ENCODE measurements at places on chromosomes 3 and 15.

DNA sequence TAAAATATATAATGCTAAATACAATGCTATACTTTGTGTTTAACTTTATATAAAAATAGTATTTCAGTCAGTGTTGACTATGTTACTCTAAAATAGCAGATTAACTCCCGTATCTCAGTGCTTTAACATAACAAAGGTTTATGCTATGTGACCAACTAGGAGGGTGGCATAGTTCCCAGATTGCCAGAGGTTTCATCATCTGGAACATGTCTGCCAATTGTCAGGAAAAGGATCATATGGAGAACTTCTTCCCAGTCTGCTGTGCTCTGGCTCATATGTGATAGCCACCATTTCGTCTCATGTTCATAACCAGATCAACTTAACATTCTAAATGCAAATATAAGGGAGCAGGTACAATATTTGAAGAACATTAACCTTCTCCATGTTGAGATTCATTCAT, 720.2 kb downstream of the MCTP2 start:
- DNase-seq, result no peak

DNA sequence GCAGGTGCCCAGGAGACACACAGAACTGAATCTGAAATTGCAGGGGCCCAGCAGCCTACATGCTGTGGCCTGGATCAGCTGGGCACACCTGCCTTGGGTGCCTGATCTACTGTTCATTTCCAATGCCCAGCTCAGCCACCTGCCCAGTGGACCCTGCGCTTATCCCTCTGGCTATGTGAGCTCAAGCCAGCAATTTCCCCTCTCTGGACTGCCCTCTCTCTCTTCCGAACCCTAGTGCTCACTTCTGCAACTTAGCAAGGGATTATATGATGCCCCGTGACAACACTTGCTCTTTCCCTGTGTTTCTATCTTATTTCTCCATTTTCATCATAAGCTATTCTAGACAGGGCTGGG, 276.0 kb downstream of the UACA start:
- DNase-seq, result no peak

DNA sequence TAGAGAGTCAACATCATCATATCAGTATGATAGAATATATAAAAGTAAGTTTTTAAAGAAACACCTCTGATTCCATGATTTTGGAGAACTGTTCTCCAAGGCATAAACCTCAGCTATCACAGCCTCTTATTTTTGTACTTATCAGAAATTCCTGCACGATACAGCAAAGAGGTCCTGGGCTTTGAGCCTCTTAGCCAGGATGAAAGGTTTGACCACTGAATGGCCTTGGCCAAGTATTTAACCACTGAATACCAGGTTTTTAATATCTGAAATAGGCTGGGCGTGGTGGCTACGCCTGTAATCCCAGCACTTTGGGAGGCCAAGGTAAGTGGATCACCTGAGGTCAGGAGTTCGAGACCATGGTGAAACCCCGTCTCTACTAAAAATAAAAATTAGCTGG, 1.9 kb upstream of the FAM174B start:
- no peak for DNase-seq

- DNase-seq, result no peak
Observed at GRCh38 chr3:8103954-8104353, 397.7 kb upstream of the LMCD1 start.

DNA sequence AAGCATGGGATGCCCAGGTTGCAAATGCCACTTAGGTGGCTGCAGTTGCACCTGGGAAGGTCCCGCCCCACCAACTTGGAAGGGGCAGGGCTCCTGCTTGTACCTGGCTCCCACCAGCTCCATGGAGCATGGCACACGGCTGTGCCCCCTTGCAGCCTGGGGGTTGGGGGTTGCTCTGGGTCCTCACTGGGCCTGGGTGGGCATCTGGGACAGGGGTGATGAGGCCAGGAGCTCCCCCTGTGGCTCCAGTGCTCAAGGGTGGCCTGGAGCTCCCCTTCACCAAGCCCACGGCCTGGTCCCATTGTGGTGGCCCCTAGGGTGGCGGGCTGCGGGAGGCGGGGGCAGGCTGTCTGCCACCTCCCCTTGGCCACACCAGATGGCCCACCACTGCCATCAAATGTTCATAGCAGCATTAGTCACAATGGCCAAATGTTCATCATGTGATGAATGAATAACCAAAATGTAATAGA, 36.7 kb downstream of the GHSR start:
- no peak for DNase-seq

DNA sequence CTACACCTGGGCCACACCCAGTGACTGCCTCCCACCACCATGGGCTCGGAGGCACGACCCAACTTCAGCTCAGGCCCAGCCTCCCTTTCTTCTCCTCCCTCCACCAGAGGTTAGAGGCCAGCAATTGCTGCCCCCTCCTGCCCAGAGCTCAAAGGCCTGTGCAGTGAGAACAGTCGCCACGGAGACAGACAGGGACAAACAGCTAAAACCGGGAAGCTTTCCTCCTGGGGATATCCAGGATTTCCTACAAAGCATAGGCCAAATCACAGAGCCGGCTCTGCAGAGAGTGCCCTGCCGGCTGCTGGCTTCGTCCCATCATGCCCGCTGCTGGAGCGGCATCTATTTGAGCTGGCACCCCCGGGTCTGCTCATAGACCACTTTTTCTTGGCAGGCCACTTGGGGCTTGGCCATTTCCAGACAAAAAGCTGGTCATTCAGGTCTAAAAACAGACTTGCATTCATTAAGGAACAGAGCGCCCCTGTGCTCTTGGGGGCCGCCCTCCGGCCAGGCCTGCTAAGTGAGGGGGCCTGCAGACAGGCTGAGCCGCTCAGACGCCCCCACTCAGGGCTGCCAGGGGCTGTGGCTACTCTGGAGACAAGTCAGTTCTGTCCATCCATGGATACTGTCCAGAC, 17.5 kb downstream of the GRAMD2A start:
- no peak for DNase-seq

GRCh38 chr3:143363276-143363675, 243.7 kb downstream of the CHST2 start:
- no peak for DNase-seq

DNA sequence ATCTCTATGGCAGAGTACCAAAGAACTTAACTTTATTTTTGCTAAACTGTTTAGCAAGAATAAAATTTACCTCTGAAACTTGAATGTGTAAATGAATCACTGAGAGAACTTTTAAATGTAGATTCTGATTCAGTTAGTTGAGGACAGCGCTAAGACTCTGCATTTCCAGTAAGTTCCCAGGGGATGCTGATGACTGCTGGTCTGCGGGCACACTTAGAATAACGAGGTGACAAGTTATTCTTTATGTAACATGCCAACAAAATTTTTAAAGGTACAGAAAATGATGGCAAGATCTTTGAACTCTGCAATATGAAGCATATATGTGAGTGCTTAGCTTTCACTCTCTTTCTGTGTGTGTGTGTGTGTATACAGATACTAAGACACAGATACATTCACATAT, 56.4 kb downstream of the TGFBR2 start:
- no peak for DNase-seq

DNA sequence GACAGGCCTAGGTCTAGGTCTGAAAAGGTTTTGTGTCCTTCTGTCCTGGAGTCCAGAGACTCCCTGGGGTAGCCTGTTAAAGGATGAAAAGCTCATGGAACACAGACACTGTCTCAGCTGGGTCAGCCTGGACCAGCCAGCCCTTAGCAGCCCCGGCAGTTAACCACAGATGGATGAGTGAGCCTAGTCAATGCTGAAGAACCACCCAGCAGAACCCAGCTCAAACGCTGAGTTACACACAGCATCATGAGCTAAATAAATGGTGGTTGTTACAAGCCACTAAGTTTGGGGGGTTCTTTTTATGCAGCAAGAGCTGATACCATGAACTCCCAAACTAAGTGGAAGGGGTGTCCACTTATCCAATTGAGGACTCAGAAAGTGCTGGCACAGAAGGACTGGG, 472.8 kb upstream of the PROK2 start:
- no peak for DNase-seq

All from activated CD8-positive, alpha-beta memory T cell treated with anti-CD3 and anti-CD28 coated beads for 48 hours (primary cell).